ENCODE measurements at places on chromosomes 4 and X.

DNA sequence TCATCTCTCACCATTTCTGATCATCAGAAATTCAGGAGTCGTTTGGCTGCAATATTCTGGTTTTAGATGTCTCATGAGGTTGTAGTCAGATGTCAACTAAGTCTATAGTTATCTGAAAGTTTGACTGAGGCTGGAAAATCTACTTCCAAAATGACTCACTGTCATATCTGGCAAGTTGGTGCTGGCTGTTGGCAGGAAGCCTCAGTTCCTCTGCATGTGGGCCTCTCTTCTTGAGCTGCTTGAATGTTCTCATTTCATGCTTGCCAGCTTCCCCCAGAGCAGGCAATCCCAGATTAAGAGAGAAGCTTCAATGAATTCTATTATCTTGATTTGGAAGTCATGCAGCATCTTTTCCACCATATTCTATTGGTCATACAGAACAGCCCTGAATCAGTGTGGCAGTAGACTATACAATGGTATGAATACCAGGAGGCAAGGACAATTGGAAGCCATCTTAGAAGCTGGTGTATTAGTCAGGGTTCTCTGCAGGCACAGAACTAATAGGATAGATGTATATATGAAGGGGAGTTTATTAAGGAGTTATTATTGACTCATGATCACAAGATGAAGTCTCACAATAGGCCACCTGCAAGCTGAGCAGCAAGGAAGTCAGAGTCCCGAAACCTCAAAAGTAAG lies 46.8 kb upstream of the ELF2 start:
- DNase-seq: peak; percentile 32

DNA sequence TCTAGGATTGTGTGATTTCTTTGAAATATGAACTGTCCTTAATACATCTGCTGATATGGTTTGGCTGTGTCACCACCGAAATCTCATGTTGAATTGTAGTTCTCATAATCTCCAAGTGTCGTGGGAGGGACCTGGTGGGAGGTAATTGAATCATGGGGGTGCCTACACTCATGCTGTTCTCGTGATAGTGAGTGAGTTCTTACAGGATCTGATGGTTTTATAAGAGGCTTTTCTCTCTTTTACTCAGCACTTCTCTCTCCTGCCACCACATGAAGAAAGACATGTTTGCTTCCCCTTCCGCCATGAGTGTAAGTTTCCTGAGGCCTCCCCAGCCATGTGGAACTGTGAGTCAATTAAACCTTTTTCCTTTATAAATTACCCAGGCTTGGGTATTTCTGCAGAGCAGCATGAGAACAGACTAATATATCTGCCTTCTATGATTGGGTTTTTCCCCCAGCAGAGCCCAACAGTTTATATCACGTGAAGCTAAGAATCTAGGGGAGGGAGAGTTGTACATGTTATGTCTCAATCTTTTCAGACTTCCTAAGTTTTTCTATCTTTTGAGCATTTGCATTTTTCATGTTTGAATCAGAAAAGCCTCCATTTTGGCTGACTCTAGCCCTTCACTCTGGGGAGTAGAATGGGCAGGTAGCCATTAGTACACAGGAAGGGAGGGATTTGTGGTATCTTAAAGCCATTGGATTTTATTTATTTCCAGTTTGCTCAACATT lies 58.9 kb downstream of the PLAC1 start:
- DNase-seq: no peak

DNA sequence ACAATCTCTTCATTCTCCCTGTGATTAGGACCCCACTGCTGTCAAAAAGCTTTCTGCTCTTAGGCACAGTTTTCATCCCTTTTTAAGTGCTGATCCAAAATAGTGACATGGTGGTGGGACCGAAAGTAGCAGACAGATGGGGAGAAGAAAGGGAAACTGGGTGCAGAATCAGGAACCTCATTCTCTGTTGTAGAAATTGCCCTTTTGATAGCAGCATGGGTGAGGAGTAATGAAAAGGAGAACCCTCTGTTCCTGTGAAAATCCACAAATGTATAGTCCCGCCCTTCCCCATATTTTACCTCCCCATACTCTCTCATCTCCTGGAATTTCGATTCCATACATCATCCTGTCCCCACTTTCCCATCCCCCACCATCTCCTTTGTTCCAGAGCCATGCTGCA lies 126.5 kb downstream of the STIM2 start:
- no peak for DNase-seq

DNA sequence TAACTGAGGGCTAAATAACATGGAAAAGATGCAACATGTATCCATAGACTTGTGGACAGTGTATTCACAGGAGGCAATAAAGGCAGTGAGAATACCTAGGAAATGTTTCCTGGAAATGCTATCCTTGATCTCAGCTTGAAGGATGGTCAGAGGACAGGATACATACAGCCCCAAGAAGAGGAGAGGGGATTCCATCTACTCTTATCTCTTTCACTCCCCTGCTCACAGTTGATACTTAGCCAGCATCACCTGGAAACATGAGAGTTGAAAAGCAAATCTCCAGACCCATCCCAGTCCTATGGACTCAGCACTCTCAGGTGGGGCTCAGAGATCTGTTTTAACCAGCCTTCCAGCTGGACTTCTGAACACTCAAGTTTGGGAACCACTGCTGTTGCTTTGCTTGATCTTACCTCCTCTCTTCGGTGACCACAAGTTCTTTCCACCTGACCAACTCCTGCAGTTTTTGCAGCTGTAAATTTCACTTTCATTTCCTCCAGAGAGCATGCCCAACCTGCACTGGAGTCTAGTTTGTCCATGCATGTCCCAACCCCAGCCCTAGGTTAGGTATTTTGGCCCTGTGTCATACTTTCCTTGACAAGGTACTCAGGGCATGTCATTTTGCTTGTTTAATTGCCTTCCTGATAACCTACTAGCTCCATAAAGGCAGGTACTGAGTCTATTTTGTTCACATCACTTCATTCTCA lies 10.4 kb downstream of the RELL1 start:
- DNase-seq: no peak

GRCh38 chr4:140367738-140368137 lies 5.7 kb upstream of the SCOC start:
- DNase-seq: no peak

All from HL-60 (cell line).